NCI-H226 (cell line): ENCODE measurements at places on chromosomes 6 and 20.

- no peak for DNase-seq
Observed at GRCh38 chr20:58010666-58011065, 217.8 kb downstream of the ANKRD60 start.

- no peak for DNase-seq
Observed at GRCh38 chr20:17613328-17614175, 43.7 kb downstream of the DSTN start.

GRCh38 chr6:10695086-10695657 is 400 bp downstream of the PAK1IP1 start:
- no peak for DNase-seq

- DNase-seq: no peak
Observed at GRCh38 chr20:20664795-20665589, 47.5 kb downstream of the RALGAPA2 start.

GRCh38 chr6:107489636-107490565 is at the start of gene SOBP:
TSS of gene SOBP (plus strand) at chr6:107490117. CDS start at chr6:107490617, 500 bp downstream.
- DNase-seq: no peak

- DNase-seq: no peak
Observed at GRCh38 chr6:153367021-153367420, 235.9 kb upstream of the RGS17 start.

GRCh38 chr6:122035173-122035572 is 364.3 kb upstream of the HSF2 start:
- no peak for DNase-seq

DNA sequence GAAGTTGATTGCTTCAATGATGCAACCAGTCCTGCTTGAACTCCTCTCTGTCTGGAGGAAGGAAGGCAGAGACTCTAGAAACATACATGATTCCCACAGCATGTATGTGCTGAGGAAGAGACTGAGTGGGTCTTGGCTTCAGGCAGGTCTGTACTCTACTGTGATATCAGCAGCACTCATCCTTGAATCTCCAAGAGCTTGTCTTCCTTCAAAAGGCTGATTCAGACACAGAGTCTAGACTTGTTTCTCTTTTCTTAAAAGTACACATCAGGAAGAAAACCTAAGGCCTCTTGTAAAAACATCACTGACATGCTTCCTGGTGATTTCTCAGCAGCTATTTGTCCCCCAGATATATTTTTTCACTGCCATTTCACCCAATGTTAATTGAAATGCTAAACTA is 155.7 kb upstream of the HEY2 start:
- no peak for DNase-seq

GRCh38 chr6:170080169-170080827 is 210.6 kb downstream of the DLL1 start:
- DNase-seq: no peak

GRCh38 chr6:26415791-26416190 is 13.7 kb downstream of the BTN3A1 start:
- no peak for DNase-seq

DNA sequence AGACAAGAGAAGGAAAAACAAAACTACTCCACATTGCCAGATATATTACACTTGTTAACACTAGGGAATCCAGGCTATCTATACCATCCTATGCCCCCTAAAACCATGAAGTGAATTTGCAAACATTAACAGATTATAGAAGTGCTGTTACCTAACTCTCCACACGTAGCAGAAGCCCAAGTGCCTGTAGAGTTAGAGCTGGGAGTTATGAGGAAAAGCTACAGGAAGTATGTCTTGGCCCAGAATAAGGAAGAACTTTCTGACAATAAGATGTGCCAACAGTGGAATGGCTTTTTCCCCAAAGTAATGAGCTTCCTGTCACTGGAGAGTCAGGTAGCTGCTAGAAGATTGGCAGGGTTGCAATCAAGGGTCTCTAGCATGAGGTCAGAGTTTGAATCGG is 32.5 kb downstream of the ADGRG6 start:
- DNase-seq: no peak

DNA sequence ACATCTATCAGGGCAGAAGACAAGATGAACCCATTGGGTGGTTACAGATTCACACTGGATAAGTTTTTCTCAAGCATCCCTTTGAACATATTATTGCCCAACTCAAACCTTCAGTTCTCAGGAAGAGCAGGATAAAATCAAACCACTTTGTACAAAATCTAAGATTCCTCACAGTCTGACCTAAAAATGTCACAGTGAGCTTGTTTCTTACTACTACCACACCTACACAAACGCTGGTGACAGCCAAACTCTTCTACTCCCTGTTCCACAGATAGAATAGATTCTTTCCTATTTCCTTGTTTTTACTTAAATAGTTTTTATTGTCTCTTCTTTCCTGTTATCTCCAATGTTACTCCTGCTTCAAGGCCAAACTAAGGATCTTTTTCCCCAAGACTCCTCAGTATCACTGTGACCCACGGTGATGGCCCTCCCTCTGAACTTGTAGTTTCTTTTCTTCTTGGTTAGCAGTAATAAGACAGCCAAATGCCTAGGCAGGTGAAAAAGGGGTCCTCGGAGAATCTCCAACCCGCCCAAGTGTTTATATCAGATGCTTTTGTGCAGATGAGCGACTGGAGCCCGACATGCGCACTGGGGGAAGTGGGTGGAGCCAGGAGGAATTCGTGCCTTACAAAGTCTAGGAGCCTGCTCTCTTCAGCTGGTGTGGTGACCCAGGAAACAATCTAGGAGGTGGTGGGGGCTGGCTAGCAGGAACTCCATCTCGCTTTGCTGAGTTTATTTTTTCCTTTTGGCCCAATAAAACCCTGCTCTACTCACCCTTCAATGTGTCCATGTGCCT is 53.4 kb downstream of the SEL1L2 start:
- no peak for DNase-seq

- no peak for DNase-seq
Observed at GRCh38 chr6:131281471-131282270, 146.4 kb downstream of the AKAP7 start.

- no peak for DNase-seq
Observed at GRCh38 chr6:96925290-96925687, 761 bp downstream of the KLHL32 start.
